NCI-H510A treated with DMSO at 0.1 percent for 48 hours (cell line): ENCODE measurements at places on chromosomes 6 and 20.

GRCh38 chr6:56335726-56336125 is 88.3 kb upstream of the COL21A1 start:
- DNase-seq: no peak

- DNase-seq: no peak
Measured at GRCh38 chr6:169806701-169807100, 55.3 kb downstream of the ERMARD start.

DNA sequence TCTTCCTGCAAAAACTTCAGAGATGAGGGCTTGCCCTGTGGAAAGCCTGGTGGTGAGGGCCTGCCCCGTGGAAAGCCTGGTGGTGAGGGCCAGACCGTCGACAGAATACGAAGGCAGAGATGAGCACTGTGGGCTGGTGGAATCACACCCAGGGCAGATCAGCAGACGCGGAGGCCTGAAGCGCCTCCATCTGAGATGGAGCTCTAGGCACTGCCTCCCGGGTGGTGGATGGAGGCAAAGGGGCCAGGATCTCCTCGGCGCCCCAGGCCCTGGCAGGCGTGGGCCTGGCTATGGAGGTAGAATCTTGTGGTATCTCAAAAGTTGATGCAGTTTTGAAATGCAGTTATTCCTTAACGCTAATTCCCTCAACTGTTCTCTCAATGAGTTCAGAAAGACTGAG is 104.8 kb downstream of the PSMB1 start:
- no peak for DNase-seq

- DNase-seq: no peak
Measured at GRCh38 chr6:5898102-5898501, 108.6 kb downstream of the NRN1 start.

DNA sequence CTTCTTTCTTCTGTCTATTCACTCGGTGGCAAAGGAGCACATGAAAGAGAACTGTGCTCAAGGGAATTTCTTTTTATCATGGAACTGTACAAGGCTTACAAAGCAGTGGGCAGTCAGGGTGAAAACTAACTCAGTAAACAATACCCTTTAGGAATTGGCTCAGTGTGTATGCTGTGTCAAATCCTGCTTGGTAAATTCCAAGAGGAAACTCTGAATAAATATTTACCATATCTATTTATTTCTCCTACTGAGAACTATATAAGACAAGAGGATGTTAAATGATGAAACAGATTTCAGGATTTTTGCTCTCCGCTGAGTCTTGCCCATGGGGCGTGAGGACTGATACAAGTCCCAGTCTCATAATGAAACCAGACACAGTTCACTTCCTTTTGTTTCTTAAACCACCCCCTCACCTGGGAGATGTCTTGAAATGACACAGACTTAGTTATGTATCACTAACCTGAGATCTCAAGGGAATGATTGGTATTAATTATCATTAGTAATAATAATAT is 188.8 kb downstream of the BACH2 start:
- DNase-seq: no peak

DNA sequence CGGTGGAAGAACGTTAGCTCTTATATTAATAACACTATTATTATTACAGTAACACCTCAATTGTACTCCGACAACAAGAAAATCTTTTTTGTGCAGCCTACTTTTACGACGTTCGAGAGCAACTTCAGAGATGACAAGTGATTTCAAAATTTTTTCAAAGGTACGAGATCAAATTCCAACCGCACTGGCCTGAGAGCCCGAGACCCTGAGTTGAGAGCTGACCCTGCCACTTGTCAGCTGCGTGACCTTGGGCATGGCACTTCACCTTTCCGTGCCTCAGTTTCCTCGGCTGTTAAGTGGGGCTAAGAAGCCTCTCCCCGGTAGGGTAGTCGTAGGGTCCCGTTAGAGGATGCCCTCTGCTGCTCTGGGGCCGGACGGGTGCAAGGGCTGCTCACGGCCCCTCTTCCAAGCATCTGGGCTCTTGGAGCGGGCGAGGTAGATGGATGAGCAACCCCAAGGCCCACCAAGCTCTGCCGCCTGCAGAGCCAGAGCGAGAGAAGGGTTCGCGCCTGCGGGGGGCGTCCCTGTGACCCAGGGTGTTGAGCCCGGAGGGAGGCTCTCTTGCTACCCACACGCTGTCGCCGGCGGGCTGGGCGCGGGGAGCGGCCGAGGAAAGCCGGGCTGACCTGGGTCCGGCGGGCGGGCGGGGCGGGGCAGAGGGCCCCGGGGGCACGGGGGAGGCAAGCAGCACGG is 510 bp downstream of the NDRG3 start:
- DNase-seq: peak; percentile 55

DNA sequence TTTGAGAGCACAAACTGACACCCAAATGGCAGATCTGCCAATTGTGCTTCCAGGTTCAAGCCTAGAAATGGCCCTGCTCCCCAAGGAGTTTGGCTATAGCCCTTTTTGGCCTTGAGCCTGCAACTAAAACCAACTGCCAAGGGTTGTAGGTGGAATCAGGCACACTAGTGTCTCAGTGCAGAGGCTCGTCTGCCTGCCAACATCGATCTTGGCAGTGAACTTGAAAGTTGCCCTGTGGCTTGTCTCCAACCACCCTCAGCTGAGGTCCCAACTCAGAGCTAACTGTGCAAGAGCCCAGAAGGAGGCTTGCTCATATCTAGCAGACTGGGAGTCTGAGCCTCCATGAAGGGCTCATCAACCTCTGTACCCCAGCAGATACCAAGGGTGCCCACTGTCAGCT is 92.7 kb upstream of the GLP1R start:
- no peak for DNase-seq

DNA sequence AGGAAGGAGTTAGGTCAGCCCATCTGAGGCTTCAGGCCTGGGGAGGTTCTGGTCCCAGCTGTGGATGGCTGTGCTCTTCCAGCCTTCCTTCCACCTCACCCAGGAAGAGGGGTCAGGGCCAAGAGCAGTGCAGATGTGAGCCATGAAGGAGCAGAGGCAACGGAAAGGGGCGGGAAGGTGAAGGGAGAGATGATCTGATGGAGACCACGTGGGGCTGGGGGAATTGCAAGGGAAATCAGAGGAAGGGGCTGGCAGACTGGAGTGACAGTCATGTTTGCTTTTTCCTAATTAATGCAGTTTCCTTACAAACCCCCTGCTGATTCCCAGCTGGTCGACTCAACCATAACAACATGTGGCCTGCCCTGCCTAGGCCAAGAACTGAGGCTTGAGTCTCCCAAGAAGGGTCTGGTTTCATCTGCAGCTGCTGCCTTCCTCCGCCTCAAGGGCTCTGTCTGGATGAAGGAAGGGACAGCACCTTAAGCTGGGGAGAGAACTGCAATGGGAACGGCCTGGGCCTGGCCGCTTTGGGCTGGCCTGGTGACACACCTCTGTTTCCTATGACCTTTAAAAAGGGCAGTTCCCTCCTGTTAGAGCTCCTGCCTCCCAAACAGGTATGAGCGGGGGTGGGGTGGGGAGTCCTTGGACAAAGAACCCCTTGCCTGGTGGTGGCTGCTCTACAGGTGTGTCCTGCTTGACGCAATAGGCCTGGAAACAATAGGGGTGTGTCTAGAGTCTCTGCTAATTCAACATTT is 7.8 kb upstream of the MRPS18A start:
- peak; percentile 89 for DNase-seq

DNA sequence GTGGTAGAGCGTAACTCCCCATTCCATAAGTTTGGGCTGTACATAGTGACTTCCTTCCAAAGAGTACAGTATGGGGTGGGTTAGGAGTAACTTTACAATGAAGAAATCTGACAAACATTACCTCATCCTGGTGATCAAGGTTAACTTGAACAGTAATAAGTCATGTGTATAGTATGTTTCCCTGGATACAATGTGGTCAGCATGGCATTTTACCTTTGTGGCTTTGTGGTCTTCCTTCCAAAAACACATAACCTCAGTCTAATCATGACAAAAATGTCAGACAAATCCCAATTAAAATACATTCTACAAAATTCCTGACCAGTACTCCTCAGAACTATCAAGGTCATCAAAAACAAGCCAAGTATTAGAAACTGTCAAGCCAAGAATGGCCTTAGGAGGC is 225.1 kb downstream of the UBE3D start:
- DNase-seq: no peak

DNA sequence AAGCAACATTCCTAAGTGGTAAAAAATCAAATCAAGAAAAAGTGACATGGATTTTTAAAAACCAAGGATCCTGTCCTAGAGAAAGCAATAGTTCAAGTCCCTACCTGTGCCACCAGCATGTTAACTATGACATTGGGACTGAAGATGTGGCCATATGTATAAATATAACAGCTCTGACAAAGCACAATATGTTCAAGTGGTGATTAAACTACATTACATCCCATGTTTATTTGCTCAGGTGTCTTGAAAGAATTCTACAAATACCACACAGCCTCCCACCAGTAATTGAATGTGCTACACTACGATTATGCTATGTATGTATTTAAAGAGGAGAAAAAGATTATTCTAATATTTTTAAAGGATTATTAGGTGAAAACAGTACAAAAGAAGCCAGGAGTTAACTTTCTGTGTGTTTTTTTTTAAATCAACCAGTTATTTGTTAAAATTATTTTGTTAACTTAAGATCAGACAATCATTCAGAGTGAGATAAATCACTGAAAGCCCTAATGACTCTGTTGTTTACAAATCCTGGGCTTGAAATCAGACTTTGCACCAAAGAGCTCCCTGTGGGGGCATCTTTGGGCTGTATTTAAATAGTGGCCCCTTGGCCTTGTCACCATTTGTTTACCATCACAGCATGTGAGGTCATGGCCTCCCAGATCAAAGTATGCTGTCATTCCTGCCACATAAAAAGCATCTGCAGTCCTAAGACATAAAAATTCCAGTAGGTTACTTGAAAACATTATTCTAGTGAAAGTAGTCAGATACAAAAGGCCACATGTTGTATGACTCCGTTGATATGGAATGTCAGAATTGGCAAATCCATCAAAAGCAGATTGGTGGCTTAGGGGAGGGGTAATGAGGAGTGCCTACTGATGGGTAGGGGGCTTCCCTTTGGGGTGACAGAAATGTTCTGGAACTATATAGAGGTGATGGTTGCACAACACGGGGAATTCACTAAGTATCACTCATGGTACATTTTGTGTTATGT is 17.1 kb downstream of the TTLL2 start:
- DNase-seq: peak; percentile 75

- no peak for DNase-seq
Measured at GRCh38 chr6:138454981-138455706, 44.1 kb downstream of the NHSL1 start.

DNA sequence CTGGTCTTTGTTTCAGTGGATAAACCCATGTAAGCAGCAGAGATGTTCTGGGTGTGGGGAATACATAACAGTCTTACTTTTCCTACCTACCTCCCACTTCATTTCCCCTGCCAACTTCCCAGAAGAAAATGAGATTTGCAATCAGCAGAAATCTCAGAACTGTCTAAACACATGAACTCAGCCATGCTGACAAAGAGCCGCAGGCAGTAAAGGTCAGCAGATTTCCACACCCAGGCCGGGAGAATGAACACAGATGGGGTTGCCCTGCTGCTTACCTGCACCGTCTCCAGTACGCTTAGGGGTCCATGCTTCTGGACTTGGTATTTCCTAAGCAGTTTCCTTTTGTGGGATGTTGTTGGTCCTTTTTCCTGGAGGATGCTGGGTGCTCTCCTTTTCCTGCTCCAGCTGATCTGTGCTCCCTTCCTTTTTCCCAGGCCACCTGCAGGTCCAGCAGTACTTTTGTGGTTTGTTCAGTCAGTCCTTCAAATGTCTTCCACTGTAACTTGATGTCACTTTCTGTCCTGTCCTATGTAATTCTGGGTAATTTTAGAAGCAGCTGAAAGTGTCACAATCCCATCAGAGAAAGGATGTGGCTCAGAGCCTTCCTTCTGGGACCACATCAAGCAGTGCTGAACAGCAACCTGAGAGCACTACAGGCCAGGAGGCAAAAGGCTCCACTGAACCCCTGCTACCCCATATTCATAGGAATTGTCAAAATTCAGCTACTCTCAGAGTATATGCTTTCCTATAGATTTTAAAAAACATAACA is 129.0 kb downstream of the CEP57L1 start:
- DNase-seq: no peak

DNA sequence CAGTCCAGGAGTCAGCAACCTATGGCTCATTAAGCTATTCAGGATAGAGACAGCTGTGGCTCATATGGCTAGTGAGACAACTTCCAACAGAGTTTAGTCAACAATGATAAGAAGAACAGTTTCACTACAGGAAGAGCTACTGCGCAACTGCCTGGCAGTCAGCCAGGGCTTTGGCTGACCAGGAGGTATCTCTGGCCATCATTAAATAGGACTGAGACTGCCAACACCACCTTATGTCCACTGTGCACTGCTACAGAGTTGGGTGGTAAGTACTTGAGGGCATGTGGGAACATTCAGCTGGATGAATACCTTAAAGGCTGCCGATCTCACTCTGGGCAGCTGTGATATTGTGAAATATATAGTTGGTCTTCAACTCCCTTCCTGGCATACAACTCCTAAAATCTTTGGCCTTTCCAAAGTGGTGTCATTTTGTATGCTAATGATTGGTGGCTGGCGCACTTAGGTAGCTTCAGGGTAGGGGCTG is 52.2 kb upstream of the FAM83C start:
- peak; percentile 78 for DNase-seq

DNA sequence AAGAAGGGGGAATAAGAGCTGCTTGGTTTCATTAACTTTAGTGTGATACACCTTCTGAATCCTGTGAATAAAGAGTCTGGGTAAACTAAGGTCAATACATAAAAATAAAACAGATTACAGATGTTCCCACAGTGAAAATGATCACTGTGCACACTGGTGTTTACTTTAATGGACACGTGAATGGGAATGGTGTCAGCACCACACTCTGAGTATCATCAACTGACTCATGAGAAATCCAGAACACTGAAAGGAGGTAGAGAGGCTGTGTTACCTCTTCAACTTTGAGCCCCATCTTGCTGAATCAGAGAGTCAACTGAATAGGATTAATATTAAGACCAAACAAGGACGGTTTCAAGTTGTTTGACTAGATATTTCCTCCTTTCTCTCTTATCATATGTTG is 75.0 kb downstream of the ELOVL4 start:
- DNase-seq: no peak

- no peak for DNase-seq
Measured at GRCh38 chr6:85703406-85703805, 60.7 kb upstream of the SYNCRIP start.

GRCh38 chr6:71043902-71044301 is 87.0 kb upstream of the B3GAT2 start:
- no peak for DNase-seq

- peak; percentile 24 for DNase-seq
Measured at GRCh38 chr6:6315660-6316059, 4.8 kb downstream of the F13A1 start.

GRCh38 chr6:163793011-163793983 is 378.8 kb downstream of the QKI start:
- no peak for DNase-seq

DNA sequence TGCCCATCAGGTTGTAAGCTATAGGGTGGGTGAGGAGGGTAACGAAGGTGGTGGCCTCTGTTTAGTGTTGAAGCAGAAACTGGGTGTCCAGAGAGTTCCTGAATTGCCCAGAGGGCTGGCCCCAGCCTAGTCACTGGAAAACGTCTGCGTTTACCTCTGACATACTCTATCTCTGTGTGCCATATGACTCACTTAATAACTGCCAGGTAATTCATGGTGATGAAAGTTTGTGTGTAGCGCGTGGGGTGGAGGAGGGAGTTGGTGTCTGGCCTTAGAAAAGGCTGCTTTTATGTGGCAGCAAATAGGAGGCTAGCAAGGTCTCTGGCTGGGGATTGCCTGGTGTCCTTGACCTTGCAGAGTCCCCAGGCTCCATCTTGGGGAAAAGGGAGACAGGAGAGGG is 47.3 kb downstream of the SLC35D3 start:
- no peak for DNase-seq
